Sciatic nerve (tissue), 2 donors: ENCODE measurements at places on chromosomes 1 and 21. TPM values are rescaled to one million over a fixed set of nuclear protein-coding genes. Genes with fewer than 3 reads are reported as not detected.

GRCh38 chr21:38289705-38290485 is 33.1 kb downstream of the KCNJ15 start:
- no peak for DNase-seq

- DNase-seq, result no peak
Measured at GRCh38 chr1:24344090-24344742, 25.1 kb downstream of the GRHL3 start.

GRCh38 chr1:148334339-148335130 is 148.6 kb downstream of the PPIAL4G start:
- peak; percentile 74 for DNase-seq

DNA sequence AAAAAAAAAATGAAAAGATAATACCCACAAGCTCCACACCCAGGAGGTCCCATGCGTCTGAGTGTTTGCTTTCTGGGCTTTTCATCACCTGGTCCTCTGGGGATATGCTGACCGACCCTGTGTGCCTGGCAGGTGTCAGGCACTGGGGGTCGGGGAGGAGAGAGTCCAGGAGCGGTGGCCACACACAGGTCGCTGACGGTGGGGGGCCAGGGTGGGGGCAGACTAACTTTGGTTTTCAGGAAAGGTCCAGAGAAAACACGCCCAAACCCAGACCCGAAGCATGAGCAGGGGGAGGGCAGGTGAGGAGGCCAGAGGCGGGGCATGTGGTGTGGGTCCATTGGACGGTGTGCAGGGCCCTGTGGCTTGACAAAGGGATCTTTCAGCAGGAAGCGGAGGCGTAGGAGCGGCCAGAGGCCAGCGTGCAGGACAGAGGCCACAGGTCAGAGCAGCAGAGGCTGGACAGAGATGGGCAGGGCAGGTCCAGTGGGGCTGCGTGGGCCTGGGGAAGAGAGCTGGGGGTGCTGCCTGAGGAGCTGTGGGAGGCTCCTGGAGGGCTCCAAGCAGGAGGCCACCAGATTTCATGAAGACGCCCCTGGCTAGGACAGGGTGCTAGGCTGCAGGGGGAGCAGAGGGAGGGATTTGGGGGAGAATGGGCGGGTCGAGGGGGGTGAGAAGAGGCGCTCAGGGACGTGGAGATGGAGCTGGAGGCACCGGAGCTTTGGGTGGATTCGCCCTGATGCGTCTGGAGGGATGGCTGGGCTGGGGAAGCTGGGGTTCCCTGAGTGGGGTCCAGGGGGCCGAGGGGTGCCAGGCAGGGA is 15.8 kb downstream of the RNF223 start:
- DNase-seq, result no peak

- DNase-seq, result no peak
Measured at GRCh38 chr1:238608144-238608543, 717.4 kb upstream of the ZP4 start.

Gene LAMC2
- total RNA-seq, result 3.4 TPM

DNA sequence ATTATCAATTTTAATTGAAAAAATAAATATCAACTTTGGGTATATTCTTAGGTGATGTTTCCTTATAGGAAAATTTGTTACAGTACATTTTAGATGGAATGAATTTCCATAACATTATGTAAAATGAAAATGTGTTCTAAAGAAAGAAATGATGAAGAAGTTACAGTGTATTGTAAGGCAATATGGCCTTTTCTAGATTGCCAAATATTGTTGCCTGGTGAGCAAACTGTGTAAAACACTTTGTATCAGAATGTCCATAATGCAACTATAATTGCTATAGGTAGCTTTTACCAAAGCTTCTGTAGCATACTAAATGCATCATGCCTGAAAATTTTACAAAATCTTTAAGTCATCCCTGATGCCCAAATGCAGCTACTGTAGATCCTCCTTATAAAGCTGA is 285.0 kb downstream of the LRRC7 start:
- no peak for DNase-seq

DNA sequence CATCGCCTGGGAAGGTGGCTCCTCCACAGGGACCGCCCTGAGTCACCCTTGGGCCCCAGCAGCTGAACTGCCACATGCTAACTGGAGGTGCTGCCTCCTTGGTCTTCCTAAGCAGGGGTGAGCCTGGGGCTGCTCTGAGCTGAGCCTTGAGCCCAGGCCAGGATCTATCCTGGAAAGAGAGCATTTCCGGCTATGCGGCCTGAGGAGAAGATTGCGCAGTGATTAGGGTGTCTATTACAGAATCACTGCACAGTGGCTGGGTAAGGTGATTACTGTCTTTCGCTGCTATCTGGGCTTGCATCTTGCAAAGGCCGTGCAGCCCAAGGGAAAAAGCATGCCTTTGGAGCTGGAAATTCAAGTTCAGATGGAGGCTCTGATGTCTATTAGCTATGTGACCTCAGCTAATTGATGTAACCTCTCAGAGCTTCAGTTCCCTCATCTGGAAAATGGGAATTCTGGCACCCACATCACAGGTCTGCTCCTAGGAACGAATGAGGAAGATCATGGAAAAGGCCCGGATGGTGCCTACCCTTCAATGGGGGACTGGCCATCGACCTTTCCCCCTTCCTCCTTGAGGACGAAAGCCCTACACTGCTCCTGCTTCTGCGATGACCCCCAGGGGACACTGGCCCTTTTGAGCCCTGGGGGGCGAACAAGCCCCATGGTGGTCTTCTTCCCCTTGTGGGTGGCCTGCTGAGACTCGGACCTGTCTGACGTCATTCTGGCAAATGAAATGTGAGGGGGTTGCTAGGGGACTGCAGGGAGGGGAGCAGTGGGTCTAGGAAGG is 38.0 kb downstream of the GPR161 start:
- no peak for DNase-seq

Gene ZYG11A
- 0.09 TPM for total RNA-seq

- DNase-seq, result peak; percentile 39
Measured at GRCh38 chr1:228009116-228009827, 2.5 kb downstream of the WNT3A start.

Gene C1orf226
- 13.0 TPM for total RNA-seq

DNA sequence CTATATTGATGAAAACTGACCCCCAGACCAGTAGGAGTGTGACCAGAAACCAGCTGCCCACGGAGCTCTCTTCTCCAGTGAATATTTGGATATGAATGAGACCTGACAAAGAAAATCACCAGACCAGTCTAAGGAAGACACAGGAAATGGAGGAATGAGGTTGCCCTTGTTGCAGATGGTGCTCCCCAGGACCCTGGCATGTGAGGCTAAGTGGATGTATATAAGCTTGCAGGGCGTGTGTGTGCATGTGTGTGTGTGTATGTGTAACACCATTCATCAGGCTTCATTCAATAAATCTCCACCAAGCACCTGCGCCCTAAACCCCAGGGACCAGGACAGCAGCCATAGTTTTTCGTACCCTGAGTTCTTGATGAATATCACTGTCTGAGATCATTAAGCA is 14.4 kb downstream of the PHLDA3 start:
- no peak for DNase-seq

- DNase-seq, result no peak
Measured at GRCh38 chr21:42829417-42829816, 49.9 kb downstream of the WDR4 start.

- no peak for DNase-seq
Measured at GRCh38 chr1:6317098-6317760, 56.3 kb upstream of the GPR153 start.

DNA sequence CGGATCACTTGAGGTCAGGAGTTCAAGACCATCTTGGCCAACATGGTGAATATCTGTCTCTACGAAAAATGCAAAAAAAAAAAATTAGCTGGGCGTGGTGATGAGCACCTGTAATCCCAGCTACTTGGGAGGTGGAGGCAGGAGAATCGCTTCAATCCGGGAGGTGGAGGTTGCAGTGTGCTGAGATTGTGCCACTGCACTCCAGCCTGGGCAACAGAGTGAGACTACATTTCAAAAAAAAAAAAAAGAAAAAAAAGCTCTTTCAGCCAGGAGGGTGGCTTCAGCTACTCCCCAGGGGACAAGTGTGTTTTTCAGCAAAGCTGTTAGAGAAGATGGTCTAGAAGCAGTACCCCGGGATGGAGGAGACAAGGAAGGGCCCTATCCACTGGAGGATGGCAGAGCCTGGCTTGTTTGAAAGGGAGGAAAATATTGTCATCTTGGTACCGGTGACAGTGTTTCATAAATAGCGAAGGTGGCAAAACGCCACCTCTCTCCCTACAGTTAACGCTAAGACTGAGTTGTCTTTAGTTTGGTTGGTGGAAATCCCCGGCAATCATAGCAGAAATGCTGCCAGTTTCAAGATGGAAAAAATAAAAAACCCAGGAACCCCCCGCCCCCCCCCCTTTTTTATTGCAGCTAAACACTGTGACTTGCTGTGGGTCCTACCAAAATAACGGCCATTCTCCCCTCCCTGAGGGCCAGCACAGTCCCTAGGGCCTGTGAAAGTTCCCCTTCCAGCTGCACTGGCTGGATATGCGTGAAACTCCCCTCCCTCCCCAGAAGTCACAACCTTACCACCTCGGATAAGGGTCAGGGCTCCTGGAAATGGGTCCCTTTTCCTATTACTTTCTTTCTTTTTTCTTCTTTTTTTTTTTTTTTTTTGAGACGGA is 3.5 kb downstream of the PIK3CD start:
- no peak for DNase-seq

DNA sequence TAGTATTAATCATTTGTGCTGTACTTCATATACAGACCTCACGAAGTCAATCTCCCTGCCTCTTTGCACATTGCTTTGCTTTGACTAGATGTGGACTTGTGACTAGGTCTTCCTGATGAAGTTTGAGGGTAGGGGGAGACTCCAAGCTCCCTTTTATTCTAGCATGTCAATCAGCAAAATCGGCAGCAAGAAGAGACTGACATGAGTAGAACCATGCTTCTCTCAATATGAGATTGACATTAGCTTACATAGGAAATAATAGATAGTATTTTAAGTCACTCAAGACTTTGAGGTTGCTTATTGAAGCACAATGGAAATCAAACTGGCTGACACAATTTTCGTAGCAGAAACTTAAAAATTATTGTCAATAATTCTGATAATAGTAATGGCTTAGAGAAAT is 866.4 kb upstream of the ADAMTS5 start:
- no peak for DNase-seq

Gene FTCD
- 2.9 TPM for total RNA-seq

Gene PLPPR5
- total RNA-seq, result not detected
